ENCODE measurements at places on chromosomes 11 and 22.

DNA sequence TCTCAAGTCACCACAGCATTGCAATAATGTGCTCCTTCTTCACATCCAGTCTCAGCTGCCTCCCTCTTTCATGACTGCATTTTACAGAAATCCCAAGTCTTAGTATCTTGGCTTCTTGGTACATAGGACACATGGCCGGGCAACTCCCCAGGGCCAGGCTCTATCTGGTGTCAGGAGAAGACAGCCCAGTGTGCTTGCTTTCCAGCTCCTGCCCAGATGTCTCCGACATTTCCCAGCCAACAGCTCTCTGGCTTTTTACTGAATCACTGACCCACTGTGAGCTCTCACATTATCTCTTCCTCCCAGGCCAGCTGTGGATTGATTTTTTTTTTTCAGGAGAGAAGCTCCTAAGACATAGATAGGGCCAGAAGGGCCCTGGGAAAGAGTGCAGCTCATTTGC is 346.0 kb upstream of the C11orf87 start:
- no peak for DNase-seq

GRCh38 chr11:133515107-133515506 is 17.2 kb downstream of the OPCML start:
- no peak for DNase-seq

DNA sequence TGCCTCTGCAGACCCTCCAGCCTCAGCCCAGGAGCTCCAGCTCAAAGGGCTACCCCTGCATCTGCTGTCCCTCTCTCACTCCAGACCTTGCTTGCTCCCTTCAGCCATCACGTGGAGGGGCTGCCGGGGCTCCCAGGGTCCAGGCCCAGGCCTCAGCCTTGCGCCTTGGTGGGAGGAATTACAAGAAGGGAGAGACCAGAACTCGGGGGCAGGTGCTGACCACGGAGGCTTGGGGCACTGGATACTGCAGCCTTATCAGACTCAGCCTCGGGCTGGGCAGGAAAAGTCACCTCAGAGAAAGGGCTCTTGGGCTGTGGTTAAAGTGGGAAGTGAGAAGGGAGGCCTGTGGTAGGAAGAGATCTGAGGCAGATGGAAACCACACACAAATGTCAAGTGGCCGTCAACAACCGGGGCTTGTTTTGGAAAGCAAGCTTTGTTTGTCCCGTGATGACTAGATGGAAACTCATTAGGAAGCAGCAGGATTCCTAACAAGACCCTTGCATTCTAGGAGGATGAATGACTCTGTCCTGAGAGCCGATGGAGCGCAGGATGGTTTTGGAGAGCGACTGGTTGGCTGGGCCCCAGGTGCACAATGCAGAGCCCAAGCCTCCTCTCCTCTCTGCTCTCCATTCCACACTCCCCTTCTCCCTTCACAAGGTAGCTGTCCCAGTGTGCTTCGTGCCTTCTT is 1321.7 kb downstream of the TBC1D22A start:
- DNase-seq, result no peak

- DNase-seq, result no peak
These were observed 64.2 kb downstream of the DNAJC24 start for GRCh38 chr11:31433851-31434250.

DNA sequence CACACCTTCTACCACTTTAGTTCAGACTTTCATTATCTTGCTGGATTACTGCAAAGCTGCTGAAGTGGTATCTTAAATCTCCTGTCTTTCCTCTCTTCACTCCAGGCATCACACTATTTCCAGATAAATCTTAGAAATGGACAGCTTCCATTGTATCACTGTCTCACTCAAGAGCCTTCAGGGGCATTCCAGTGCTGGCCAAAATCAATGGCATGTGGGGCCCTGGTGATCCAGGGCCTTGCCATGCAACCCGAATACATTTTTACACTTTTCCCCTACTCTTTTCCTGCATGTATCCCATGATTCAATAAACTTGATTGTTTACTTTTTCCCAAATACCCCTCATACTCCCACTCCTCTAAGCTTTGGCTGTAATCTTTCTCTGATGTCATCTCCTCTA is 39.4 kb upstream of the DEUP1 start:
- no peak for DNase-seq

DNA sequence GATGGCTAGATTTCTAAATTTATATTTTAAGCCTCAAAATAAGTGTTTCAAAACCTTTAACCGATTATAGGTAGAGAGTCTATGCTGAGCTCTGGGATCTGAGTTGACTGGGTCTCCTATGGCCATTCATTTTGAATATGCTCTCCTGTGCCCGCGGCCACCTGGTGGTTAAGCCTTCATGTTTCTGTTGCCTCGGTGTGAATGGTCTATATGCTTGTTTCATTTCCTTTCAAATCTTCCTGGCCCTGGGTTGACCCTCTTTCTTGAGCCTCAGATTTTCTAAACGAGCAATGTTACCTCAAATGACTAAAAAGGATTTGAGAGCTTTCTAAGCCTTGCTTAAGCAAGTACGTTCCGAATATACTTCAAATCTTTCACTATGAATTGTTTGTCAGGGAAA is 789.4 kb upstream of the KIRREL3 start:
- DNase-seq, result no peak

DNA sequence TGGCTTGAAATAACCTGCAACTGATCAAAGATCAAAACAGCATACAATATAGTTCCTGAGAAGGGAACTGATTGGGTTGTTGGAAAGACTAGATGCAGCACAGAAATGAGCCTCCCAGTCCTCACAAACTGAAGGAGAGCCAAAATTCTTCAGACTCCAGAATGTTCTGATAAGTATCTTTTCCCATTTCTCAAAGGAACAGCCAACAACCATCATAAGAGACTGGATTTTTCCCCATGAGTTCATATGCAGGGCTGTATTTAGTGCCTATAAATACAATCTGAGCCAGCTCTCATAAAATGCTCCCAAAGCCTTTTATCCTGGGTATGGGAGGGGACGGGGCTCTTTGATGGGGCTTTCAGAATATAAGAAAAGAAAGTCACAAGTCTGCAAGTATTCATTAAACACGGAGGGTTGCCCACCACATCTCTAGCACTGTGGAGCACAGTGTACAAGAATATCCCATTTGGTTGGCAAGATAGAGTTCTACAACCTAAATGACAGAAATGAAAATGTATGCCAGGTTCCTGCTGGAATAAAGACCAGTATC is 50.7 kb upstream of the LYVE1 start:
- no peak for DNase-seq

DNA sequence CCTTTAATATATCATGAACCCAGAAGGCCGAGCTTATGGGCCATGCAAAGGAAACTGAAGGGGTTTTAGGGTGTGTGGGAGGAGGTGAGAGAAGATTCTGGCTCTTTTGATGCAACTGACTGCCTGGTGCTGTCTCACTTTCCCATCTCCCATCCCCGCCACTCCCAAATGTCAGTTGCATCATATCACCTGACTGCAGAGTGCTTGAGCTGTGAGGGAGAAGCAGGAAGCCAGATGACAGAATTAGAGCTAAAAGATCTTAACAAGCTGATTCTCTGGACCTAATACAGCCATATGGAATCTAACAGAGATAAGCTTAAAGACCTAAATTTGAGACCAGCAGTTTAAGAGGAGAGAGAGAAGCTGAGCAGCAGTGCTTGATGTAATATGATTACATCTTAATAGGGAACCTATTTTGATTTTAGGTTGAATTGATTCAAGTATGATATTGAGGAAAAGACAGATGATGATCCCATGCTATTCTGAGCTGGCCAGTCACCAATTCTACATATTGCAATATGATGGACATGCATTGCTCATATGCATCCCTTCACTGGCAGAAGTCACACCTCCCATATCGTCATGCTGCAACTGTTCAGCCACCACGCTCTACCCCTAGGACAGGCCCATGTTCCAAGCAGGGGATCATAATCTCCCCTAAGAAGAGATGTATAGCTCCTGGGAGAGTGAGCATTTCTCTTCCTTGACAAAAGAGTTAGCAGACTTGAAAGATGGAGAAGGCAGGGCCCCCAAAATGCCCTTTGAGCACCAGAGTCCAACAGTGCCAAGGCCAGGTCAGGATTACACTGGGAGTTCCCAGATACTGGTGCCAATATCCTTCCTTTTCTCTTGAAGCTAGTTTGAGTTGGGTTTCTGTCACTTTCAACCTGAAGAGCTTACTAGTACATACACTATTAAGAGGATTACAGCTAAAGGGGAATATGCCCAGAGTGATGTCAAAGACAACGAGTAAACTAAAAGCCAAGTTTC is 44.9 kb downstream of the PLEKHA7 start:
- no peak for DNase-seq

GRCh38 chr11:119843877-119844276 is 114.9 kb upstream of the NECTIN1 start:
- DNase-seq, result no peak

DNA sequence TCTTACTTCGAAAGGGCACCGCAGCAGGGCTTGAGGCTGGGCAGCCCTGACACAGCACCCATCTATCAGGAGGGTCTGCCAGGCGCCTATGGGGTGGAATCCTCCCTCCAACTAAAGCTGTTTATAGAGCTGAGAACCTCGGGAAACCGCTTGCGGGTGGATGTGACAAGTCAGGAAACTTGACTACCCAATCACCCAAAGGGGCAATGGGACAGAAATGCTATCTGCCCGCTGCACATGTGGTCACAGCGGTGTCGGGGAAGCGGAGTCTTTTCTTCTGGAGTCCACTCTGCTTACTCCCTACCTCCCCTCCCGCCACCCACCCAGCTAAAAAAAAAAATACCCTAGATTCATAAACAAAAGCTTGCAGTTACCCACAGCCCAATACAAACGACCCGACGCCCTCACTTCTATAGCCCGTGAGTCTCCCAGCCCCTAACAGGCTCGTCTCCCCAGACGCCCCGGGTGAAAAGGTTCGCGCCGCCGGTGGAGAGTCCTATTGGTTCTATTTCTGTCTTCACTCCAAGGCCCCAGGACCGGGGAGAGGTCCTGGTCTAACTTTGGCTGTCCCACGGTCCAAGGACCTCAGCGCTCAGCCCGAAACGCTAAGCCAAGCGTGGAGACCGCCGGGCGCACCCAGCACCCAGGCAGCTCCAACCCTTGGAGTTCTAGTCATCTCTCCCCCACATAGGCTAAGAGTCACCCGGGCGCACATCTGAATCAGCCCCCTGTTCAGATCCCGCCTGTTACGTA is 1.4 kb downstream of the TRPC6 start:
- no peak for DNase-seq

DNA sequence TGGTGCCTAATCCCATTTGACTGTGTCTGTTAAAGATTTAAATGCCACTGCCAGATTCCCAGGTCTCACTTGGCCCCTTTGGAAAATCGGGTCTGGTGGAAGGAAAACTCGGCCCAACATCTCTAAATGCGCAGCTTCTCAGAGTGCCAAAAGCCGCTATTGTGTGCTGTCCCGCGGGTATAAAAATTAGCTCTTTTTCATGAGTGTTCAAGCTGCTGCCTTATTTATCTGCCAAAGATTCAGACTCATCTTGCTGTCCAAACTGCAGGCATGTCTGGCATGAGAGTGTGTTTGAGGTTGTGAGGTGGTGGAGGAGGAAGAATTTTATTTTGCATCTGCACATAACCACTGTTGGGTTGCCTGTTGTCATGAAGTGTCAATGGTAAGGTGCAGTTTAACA is 91.4 kb downstream of the NELL1 start:
- no peak for DNase-seq

- DNase-seq, result no peak
These were observed 81.9 kb downstream of the PRR5L start for GRCh38 chr11:36377759-36378564.

GRCh38 chr11:131663405-131664200 is 293.2 kb downstream of the NTM start:
- DNase-seq, result no peak

DNA sequence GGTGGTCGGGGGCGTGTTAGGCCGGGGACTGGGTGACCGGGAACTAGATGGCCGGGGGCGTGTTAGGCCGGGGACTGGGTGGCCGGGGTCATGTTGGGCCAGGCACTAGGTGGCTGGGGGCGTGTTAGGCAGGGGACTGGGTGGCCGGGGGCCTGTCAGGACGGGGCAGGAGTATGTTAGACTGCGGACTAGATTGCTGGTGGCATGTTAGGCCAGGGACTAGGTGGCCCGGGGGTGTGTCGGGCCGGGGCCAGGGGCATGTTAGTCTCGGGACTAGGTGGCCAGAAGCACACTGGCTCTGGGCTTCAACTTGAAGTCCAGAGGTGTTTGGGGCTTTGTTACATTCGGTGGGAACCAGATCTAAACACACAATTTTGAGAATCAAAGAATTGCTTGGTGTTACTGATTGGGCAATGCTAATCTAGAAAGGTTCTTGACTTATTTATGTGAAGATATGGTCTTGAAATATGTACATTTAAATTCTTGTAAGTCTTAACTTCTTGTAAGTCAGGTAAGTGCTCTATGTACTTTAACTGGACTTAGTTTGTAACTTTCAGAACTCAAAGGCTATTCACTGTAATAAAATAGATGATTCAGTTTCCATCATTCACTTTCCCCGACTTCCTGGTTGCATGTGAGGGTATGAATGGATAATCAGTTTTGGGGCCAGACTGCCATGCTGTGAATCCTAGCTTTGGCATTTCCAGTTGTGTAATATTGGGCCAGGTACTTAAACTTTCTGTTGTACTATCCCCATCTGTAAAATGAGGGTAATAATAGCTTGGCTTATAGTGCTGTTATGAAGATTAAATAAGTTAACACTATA is 1.1 kb downstream of the EXT2 start:
- DNase-seq, result no peak

DNA sequence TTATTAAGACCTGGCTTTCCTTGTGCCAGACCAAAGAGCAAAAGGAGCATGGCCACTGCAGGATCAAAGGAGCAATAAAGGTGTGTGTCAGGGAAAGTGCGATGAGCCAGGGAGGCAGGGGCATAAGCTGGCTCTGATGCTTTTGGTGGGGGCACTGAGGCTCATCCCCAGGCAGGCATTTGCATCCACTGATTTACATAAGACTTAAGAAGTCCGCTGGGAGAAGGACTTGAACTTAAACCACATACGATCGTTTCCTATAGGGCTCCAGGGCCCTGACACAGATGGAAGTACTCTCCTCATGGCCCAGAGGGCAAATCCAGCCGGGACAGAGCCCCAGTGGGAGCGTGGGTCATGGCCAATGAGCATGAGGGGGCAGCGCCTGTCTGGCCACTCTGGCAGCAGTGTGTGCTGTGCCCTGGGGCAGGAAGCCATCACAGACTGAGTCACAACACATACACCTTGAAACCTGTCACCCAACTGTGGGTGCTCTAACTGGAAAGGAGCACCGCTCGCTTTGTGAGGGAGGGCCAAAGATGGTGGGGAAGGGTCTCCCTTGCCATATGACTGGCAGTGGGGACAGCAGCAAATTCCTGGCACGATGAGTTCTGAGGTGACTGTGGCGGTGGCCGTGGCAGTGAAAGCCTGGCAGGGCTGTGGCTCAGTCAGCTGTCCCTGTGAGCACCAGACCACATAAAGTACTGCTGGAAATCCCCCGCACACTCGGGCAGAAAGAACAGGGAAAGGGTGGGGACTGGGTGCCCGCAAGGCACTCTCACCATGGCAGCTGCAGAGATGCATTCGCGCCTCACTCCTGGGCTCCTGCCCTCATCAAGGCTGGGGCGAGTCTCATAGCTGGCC is 79.4 kb upstream of the LMO1 start:
- no peak for DNase-seq

DNA sequence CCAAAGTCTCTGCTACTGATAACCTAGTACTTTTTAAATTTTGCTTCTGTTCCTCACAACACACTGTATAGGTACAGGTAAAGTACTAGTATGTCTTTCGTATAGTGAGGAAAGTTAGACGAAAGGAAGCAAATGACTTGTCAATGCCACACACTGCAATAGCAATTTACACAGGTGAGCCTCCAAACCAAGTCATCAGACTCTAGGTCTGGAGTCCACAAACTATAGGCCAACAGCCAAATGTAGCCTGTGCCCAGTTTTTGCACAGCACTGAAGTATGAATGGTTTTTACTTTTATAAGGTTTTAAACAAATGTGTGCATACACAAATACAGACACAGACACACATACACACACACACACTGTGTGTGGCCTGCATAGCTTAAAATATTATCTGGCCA is 28.1 kb downstream of the ALG8 start:
- no peak for DNase-seq
